Activated T-helper 1 cell treated with anti-CD3 and anti-CD28 coated beads, Interleukin-12 subunit alpha, Interleukin-12 subunit beta, Interleukin-2, Interleukin-4 antibody, amounts not matched to agents 30 ng/mL and 10 ng/mL and 1 ng/mL, durations not matched to agents 14 hours and 24 hours and 36 hours (primary cell): ENCODE measurements at places on chromosomes 13 and 19. TPM values are rescaled to one million over a fixed set of nuclear protein-coding genes. Genes with fewer than 3 reads are reported as not detected.

The DIRAS1 gene
- 0.05 TPM in 1 of 2 replicates, not detected in the other for total RNA-seq

The ADGRE2 gene
- total RNA-seq: 1.3 and 2.2 TPM in 2 replicates

The CHST8 gene
- total RNA-seq: not detected in 2 replicates

The ALKBH6 gene
- total RNA-seq: 48.3 and 60.6 TPM in 2 replicates

The ADGRE3 gene
- not detected in 2 replicates for total RNA-seq

The POGLUT2 gene
- total RNA-seq: 15.8 and 17.8 TPM in 2 replicates

The CABP5 gene
- total RNA-seq: not detected in 2 replicates
